ENCODE measurements at places on chromosomes 13 and 19.

GRCh38 chr19:30689474-30689873 lies 317.3 kb downstream of the ZNF536 start:
- no peak for DNase-seq

DNA sequence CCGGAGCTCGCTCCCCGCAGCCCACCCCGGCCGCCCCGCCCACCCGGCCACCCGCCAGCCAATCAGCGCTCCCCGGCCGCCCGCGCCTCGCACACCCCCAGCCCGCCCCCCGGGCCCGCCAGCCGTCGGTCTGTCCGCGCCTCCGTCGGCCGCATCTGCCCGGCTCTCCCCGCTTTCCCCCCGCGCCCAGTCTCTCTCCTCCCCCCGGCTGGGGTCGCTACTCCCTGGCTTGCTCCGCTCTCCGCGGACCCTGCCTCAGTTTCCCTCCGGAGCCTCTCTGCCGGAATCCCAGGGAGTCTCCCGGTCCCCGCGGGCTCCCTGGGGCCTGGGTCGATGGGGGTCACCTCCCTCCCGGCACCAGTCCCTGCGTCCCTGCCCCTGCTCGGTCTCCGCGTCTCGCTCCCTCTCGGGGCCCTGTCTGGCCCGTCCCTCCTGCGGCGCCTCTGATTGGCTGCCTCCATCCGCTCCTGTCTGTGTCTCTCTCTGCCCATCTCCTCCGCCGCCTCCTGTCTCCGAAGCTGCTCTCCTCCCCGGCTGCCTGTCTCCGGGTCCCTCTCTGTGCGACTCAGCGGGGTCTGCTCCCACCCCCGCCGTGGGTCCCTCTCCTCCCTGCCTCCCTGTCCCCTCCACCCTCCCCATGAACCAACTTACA lies 484 bp downstream of the IL11 start:
- peak; percentile 68 for DNase-seq

DNA sequence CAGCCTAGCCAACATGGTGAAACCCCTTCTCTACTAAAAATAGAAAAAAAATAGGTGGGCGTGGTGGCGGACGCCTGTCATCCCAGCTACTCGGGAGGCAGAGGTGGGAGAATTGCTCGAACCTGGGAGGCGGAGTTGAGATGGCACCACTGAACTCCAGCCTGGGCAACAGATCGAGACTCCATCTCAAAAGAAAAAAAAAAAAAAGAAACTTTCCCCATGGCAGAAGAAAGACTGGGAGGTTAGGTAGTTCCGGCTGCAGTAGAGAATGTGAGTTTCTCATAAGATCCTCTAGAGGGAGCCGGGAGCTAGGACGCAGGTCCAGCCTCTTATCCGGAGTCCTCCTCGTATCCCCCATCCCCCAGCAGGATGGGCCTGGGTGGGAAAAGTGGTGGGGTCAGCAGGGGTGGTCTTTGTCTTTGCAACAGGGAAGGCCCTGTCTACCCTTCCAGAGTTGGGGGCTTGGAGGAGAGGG lies 13.2 kb upstream of the CREB3L3 start:
- peak; percentile 83 for DNase-seq

GRCh38 chr13:113812178-113813040 lies 51.5 kb downstream of the GAS6 start:
- no peak for DNase-seq

- peak; percentile 23 for DNase-seq
Observed at GRCh38 chr13:76672420-76672819, 213.8 kb downstream of the KCTD12 start.

- peak; percentile 60 for DNase-seq
Observed at GRCh38 chr13:78589206-78589605, 14.1 kb downstream of the POU4F1 start.

- no peak for DNase-seq
Observed at GRCh38 chr19:3179739-3180293, 1.2 kb downstream of the S1PR4 start.

DNA sequence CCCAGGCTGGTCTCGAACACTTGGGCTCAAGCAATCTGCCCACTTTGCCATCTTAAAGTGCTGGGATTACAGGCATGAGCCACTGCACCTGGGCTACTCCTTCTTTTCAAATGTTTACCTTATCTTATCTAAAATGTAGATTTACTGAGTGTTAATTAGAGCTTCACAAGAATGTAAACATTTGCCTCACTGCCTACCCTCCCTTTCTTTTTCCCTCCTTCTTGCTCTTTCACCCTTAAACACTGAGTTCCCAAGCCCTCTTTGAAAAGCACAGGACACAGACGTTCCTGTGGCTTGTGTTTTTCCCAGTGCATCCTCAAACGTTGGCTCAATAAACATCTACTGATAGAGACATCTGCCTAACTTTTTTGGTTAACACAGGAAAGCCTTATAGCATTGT lies 32.7 kb upstream of the CYSLTR2 start:
- DNase-seq = no peak

GRCh38 chr19:12913851-12914690 lies 5.0 kb downstream of the SYCE2 start:
- DNase-seq = no peak

DNA sequence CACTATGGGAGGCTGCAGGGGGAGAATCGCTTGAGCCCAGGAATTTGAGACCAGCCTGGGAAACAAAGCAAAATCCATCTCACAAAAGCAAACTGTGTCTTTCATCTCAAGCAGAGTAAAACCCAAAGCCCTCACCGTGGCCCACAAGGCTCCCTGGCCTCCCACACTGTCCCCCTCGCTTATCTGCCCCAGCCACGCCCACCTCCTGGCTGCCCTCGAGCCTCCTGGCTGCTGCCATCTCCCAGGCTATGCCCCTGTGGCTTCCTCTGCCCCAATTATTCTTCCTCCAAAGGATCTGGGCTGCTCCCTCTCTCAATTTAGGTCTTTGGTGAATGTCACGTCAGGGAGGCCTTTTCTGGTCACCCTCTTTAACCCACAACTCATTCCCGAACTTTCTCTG lies 3.6 kb downstream of the RABAC1 start:
- DNase-seq = no peak

- DNase-seq = peak; percentile 19
Observed at GRCh38 chr13:59337070-59337469, 826.7 kb downstream of the DIAPH3 start.

- no peak for DNase-seq
Observed at GRCh38 chr19:55678121-55678671, 3.2 kb downstream of the EPN1 start.

DNA sequence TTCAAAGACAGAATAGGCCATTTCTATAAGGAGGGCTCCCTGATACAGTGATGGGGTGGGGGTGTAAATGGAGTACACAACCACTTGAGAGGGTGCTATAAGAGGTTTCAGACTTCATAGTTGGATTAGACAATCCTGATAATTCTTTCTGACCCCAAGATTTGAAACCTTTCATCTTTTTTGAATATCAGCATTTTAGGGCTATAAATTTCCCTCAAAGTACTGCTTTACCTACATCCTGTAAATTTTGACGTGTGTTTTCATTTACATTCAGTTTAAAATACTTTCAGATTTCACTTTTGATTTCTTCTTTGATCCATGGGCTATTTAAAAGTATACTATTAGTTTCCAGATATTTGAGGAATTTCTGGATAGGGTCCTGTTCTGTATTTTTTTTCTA lies 40.0 kb upstream of the SIN3B start:
- DNase-seq = no peak

GRCh38 chr13:72458701-72459100 lies 268.7 kb downstream of the MZT1 start:
- no peak for DNase-seq

DNA sequence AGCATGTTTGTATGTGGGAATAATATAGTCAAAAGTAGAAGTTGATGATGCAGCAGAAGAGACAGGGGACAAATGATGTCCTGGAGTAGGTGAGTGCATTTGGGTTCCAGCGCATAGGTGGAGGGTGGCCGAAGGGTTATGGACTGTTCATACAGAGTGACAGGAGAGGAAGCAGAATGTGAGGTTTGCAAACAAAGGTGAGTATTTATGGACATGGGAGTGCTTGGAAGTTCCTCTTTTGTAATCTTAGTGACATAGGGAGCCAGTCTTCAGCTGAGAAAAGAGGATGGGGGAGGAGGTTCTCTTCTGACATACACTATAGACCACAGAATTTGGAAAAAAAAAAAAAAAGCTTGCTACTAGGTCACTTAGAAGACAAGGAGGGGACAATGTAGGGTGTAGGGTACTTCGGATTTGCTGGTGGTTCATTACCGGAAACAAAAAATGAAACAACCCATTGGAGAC lies 331.6 kb downstream of the DLEU7 start:
- no peak for DNase-seq

DNA sequence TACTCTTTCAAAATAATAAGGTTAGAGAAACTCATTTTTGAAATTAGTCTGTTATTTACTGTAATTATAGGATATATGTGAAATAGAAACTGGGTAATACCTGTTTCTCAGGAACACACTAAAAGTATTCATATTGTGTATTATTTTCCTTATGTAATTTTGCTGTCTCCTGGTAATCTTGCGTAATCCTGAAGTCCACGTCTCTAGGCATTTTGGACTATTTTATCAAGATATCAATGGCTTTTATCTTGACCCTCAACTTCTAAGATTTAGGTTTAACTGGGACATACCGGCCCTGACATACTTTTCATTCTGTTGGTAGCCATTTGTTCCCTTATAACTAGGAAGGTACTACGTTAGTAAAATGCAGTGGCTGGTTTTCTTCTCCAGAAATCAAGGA lies 80.3 kb downstream of the PAN3 start:
- DNase-seq = no peak

GRCh38 chr19:17325881-17326594 lies 8.6 kb downstream of the ANO8 start:
- no peak for DNase-seq

GRCh38 chr13:24288870-24289269 lies 20.5 kb upstream of the C1QTNF9 start:
- no peak for DNase-seq

- DNase-seq = no peak
Observed at GRCh38 chr13:111902726-111903125, 164.2 kb upstream of the SOX1 start.

DNA sequence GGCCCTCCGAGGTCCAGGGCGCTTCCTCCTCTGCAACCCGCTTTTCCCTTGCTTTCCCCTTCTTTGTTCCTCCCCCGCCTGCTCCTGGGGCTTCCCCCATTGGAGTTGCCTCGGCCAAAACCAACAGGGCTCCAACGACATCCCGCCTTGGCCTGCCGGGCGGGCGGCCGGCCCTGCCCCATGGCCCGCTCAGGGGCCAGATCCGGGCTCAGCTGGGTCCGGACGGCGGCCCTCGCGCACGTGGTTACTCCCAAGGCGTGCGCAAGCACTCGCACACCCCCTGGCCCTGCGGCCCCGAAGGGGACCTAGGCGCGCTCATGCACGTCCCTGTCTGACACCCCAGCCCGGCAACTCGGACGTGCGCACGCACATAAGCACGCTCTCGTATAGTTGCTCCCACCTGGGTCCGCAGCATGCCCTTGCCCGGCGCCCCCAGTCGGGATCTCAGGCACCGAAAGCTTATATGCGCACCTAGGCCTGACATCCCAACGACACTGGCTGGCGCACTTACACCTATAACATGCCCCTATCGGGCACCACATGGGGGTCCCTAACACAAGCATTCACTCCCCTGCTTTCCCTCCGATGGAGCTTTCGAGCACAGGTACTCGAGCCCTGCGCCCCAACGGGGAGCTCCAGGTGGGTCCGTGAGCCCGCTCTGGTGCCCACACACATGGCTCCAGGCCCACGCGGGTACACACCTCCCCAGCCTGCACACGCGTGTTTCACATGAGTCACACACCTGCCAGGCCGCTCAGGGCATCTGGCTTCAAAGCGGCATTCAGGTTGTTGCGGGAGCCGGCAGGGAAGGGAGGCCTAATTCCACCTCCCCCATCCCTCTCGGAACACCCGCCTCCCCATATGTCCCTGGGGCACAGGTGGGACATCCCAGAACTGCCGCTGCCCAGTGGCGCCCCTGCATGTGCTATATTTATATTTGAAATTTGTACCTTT lies 15.0 kb downstream of the NFIX start:
- no peak for DNase-seq

DNA sequence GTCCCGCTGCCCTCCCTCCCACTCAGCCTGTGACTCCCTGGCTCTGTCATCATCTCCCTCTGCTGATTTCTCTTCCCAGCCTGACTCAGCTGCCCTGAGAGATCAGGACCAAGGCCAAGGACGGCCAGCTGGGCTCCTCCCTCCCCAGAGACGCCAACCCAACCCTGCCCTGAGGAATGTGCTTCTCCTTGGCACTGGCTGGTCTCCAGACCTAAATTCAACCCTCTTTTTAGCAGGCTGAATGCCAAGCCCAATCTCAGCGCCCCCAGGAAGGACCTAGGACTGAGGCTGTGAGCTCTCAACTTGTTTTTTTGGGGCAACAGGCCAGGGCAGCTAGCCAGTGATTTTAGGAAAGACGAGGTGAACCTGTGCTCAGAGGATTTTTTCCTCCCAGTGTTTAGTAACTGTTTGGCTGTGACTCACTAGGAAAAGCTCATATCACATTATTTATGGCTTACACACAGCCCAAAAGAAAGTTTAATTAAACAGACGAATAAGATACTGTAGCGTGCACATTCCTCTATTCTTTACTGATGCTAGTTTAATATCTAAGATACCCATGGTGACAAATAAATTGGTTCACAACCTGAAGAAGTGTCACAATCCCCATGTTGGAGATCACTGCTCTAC lies 7.4 kb upstream of the IGFL1 start:
- DNase-seq = peak; percentile 60

DNA sequence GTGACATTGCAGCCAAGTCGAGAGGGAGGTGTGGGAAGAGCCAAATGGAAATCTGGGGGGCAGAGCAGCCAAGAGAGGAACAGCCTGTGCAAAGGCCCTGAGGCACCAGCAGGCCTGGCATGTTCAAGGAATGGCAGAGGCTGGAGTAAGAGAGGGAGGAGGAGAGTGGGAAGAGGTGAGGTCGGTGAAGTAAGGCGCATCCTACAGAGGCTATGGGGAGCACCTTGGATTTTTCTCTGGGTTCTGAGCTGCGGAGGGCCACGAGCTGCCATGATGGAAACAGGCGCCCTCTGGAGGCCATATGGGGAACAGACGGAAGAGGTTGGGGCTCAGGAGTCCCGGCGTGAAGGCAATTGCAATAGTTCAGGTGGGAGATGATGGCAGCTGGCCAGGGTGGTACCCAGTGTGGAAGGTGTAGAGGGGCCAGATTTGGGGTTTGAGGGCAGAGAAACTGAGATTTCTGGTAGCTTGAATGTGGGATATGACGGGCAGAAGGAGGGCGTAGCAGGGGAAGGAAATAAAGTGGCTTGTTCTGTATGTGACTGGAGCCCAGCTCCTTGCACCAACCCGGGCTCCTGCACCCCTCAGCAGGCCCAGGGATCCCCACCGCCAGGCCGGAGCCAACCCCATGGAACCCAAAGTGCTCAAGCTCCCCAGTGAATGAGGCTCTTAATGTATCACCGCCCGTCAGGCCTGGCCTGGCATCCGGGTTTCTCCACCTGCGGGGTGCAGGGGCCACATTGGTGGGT lies 20.5 kb upstream of the STRN4 start:
- DNase-seq = no peak

DNA sequence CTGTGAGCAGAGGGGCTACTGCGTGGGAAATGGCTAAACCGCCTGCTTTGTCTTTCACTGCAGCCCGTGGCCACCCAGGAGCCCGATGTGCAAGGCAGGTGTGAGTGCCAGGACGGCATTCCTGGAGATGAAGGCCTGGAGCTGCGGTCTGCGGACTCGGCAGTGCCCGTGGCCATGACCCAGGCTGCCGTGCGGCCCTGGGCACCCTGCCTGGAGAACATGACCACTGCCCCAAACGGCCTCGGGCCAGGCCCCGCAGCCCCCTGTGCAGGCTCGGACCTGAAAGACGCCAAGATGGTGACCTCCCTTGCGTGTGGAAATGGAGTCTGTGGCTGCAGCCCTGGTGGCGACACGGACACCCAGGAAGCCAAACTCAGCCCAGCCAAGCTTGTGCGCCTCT lies 62.2 kb downstream of the SPATA13 start:
- no peak for DNase-seq

- DNase-seq = no peak
Observed at GRCh38 chr13:51807041-51807440, 3.1 kb upstream of the DHRS12 start.
